Activated CD8-positive, alpha-beta memory T cell treated with anti-CD3 and anti-CD28 coated beads for 4 hours (primary cell): ENCODE measurements at places on chromosomes 1 and 21.

DNA sequence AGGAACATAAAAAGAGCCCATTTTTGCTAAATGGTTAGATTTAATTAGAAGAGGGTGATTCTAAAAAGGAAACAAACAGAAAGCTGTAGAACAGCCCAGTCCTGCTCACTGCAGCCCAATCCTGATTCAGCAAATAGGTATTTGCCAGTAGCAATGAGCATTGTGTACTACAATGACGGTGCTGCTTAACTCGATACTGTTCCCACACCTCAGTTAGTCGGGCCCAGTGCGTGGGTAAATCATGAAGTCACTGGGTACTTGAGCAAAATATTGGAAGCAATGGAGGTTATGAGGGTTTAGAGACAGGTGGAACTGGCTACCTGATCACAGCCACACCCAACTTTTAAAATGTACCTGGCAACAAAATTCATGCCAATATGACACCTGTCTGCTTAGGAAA is 101.5 kb upstream of the ADGRL2 start:
- no peak for DNase-seq

DNA sequence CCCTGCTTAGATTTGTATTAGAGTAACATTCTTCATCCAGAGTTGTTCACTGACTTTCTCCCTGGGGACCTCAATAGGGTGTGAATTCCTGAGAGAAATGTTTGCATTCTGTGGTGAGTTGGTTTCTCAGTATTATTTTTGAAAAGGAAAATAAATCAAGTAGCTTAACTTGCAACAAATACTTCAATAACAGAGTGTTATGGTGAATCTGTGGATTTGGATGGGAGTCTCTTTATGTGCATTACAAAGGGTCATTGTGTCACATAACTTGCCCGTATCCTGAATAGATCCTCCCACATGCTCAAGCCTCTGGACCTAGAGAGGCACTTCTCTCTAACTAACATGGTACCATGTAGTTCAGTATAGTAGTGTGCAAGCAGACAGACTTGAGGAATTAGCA is 68.4 kb upstream of the IPO9 start:
- DNase-seq: no peak

DNA sequence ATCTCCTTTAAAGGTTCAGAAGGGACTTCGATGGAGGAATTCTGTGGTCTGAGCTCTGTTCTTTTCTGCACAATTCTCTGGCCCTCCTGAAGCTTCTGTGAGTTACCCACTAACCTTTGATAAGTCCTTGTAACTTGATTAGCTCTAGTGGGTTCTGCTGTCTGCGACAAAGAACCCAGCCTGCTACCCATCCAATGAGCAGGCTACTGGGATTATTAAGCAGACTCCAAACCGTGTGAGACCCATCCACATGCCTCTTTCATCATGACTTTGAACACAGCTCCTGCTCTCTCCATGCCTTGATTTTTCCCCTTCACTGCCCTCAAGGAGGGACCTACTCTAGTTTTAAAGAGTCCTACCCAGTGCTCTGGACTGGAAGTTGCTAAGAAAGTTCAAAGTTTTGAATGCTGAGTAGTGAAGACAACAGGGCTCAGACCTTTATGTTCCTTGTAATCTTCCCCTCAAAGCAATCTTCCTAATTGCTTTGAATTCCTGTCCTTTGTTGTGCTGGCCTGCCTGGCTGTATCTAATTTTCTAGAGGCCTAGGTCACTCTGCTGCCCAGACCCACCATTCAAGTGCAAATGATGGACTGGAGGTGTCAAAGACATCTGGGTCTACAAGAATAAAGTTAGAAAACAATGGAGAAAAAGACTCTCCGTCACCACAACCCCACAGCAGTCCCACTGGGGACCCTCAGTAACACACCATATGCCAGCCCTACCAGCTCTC is 146.9 kb downstream of the RHOU start:
- DNase-seq: no peak

DNA sequence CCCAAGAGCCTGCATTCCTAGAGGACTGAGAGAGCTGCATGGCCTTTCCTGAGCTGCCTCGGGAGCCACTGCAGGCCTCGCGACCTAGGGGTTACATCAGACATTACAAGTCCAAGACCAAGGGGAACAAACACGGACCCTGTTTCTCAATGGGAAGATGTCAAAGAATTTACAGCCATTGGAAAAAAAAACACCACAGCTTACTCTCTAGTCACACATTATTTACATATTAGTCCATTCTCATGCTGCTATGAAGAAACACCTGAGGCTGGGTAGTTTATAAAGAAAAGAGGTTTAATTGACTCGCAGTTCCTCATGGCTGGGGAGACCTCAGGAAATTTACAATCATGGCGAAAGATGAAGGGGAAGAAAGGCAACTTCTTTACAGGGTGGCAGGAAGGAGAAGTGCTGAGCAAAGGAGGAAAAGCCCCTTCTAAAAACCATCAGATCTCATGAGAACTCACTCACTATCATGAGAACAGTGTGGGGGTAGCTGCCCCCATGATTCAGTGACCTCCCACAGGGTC is 8.4 kb upstream of the PRMT2 start:
- DNase-seq: no peak

DNA sequence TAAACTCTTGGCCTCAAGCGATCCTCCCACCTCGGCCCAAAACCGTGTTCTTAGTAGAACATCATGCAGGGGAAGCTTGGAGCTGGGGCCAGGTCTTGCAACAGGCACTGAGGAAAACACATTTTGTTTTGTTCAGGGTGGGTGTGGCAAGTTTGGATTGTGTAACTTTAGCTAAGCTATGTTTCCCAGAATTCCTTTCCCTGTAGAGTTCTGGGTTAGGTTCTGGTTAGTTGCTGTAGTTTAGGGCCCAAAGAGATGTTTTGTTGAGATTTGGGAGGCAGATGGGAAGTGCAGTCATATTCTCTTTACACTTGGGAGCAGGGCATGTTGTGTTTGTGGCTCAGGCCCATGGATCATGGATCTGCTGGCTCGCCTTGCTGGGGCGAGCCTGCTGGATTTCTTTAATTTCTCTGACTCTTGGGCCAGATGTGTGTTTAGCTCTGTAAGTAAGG is 24.0 kb downstream of the PLA2G5 start:
- no peak for DNase-seq

DNA sequence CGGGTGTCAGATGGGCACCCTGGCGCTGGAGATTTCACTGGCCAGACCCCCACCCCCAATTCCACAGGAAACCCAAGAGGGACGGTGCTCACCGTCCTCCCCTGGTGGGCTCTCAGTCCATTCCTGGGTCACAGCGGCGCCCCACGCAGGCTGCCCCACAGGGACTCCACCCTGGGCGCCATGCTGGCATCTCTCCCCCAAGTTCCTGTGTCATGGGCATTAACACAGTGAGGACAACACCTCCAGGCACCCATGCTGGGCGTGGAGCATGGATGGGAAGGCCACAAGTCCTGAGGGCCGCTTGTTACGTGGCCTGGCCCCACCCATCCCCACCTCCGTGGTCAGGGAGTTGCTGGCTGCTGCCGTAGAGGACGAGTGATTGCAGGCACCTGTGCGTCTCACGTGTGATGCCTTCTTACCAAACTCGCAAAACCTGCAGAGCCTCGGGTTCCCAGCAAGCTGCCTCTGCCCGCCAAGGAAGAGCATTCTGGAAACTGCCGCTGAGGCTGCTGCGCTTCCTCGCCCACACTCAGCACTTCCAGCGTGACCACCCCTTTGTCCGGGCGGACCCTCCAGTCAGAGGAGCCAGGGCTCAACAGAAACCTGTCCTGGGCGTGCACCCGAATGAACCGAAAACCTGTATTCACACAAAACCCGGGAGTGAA is 60.3 kb downstream of the SLX9 start:
- DNase-seq: no peak

DNA sequence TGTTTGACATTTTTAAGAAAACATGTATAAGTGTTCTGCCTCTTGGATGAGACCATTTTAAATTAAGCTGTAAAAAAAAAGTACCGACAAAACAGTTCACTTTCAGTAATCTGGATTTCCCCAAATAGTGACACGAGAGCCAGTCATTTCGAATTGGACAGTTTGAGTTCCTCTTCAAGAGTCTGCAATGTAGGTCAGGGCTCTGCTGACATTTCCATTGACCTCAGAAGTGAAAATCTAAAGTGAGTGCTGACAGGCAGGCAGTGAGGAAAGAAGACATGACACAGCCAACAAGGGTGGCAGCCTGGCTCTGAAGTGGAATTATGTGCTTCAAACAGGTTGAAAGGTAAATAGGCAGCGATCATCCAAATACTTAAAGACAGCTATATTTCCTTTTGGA is at the start of gene IL23R:
IL23R (plus strand) TSS at position 259 of the 400 bp plus-strand sequence. CDS start 1,667 bp downstream, outside the sequence.
- DNase-seq: no peak

GRCh38 chr1:43306688-43307457 is 6.1 kb downstream of the TIE1 start:
- DNase-seq: no peak

DNA sequence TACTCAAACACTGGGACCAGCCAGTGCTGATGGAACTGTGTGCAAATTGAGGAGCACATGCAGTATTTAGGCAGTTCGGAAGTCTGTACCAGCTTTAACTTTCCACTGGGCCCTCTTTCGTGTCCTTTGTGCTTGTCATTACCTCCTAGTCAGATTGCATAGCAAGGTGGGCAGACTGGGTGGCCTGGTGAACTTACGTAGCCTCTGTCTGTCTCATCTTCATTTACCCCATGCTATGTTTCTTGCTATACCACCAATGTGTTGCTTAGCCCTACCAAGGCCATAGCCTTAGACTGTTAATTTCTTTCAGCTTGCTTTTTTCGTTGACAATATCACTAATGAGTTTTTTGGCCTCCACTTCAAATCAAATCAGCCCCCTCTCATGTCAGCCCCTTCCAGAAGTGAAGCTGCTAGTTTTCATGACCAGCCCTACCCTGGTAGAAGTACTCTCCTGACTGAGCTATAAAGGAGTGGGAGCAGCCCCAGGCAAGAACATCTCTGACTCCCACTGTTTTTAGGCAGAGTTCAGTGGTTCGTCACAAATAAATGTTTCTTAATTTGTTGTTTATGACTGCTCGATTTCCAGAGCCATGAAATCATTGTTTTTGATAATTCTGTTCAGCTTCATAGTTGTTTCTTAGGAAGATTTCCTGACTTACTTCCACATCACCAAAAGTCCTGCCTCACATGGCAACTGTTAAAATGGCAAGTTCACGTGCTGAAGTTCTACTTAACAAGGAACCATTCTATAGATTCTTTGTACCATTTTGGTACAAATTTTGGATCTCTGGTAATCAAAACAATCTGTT is 19.3 kb downstream of the PRKACB start:
- DNase-seq: no peak

DNA sequence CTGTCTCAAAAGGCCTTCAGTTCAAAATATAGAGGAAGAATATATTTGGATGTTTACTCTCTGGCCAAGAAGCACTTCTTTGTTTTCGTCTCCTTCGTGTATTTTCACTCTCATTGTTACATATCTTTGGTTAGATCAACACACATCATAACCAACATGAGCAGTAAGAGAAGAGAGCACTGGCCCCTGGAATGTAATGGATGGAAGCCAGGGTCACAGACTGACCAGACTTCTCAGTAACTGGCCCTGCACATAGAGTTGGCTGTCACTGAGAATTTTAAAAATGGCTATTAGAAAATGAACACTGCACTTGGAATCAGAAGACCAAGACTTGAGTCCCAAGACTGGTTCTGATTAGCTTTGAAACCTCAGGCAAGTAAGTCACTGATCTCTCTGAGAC is 215.9 kb upstream of the RRP15 start:
- no peak for DNase-seq

DNA sequence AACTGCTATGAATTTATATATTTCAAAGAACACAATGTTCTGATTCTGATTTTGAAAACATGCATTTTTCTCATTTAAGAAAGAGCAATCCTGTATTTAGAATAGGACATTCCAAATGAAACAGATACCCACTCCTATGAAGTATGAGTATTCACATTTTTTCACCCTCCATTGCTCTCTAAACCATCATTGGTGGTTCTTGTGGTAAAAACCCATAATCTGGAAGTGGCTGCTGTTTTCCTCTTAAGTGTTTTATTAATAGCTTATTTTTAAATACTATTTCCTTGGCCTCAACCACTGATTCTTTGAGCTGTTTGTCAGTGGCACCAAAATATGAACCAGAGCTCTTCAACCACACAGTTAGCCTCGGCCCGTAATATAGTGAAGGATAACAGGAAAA is 60.0 kb upstream of the ADAM30 start:
- no peak for DNase-seq

- DNase-seq: no peak
Observed at GRCh38 chr21:44783020-44783696, 18.5 kb downstream of the UBE2G2 start.

GRCh38 chr1:34784751-34785221 is 3.8 kb downstream of the GJB3 start:
- DNase-seq: no peak

- DNase-seq: no peak
Observed at GRCh38 chr1:177741476-177741875, 228.4 kb downstream of the SEC16B start.

GRCh38 chr1:44210595-44210994 is 2.7 kb upstream of the DMAP1 start:
- DNase-seq: no peak

DNA sequence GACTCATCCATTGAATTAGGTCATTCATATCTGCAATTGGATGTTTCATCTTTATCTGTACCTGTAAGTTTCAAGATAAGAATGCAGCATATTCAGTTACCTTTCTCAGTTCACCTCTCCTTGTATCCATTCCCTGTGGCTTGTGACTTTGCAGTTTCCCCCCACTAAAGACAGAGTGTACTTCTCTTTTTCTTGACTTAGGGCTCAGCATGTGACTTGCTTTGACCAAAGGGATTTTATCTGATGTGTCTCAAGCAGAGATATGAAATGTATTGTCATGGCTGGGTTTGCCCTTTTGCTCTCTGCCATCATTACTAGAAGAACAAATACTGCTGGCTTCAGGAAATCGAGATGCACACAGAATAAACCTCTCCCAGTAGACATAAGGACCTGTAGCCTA is 754.8 kb downstream of the ADGRL2 start:
- no peak for DNase-seq

DNA sequence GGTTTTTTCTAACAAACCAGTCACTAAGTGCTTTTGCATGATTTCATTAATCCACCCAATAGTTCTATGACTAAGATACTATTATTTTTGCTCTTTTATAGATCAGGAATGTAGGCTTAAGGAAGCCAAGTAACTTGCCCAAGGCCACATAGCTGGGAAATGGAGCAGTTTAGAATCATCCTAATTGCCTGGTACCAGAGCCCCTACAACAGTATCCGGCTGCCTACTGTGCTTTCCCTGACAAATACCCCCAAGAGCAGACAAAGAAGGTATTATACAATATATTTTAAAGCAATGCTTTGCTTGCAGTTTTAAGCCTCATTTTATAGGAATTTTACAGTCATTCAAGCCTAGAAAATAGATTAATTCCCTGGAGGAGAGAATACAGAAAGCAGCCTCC is 45.5 kb upstream of the RASAL2 start:
- no peak for DNase-seq
